ENCODE measurements at places on chromosomes 3 and 15.

- no peak for DNase-seq
These were observed 175.0 kb downstream of the PDZRN3 start for GRCh38 chr3:73449774-73450173.

DNA sequence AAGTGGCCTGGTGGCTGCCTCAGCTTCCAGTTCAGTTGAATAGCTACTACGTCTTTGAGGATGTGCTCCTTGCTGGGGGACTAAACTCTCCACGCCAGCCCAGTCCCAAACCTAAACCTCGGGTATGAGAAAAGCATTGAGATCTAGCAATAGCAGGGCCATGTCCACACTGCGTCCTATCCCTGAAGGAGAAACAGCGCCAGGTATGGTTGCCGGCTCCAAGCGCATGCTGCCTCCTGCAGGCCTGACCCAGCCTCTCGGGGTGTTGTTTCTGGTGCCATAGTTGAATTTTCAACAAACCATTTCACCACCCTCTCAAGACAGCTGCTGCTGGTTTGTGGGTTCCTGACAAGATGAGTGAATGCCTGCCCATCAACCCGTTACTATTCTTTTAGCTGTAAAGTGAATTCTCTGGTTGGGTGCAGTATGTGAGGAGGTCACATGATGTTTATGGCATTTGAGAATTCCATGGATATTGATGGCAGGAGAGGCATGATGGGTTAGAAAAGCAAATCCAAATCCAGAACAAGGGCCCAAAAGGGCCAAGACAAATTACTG lies 13.0 kb upstream of the SLC28A1 start:
- no peak for DNase-seq

DNA sequence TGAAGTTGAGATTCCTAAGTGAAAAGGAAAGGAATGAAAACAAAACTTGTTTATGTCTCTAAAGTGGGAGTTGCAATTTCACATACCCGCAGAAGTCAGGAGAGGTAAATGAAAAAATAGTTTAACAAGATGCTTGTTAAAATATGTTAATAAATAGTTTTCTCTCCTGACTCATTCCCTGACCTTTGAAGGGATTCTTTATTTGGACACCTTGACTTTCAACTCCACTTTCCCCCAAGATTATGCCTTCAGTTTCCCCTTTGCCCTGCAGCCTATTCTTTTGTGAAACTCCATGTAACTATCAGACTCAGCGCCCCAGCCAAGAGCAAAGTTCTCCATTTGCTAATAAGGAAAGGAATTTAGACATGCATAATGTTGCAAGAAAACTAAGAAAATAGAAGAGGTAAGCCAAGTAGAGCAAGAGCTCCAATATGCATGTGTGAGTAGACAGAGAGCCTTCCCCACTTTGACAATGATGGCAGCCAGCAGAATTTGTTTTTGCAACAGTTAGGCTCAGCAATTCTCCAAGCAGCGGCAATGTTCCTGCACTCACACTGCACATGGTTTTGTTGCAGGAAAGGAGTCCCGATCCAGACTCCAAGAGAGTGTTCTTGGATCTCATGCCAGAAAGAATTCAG lies 61.2 kb downstream of the CD200 start:
- DNase-seq = no peak

GRCh38 chr15:92960996-92961681 lies 61.0 kb downstream of the CHD2 start:
- no peak for DNase-seq

- no peak for DNase-seq
These were observed 524.7 kb upstream of the ZNF717 start for GRCh38 chr3:76310089-76310488.

DNA sequence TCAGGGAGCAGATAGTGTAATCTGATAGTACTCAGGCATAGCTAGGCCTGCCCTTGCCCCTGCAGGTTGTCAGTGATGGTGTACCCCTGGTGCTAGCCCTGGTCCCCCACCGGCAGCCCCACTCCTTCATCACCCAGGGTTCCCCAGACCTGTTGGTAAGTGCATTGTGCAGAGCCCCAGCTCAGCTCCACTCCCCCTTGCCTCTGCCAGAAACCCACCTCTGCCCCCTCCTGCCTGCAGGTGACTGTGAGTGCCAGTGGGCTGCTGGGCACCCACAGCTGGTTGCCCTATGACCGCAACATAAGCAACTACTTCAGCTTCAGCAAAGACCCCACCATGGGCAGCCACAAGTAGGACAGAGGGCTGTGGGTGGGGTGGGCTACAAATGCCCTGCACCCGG lies 27.5 kb downstream of the NBEAL2 start:
- no peak for DNase-seq

DNA sequence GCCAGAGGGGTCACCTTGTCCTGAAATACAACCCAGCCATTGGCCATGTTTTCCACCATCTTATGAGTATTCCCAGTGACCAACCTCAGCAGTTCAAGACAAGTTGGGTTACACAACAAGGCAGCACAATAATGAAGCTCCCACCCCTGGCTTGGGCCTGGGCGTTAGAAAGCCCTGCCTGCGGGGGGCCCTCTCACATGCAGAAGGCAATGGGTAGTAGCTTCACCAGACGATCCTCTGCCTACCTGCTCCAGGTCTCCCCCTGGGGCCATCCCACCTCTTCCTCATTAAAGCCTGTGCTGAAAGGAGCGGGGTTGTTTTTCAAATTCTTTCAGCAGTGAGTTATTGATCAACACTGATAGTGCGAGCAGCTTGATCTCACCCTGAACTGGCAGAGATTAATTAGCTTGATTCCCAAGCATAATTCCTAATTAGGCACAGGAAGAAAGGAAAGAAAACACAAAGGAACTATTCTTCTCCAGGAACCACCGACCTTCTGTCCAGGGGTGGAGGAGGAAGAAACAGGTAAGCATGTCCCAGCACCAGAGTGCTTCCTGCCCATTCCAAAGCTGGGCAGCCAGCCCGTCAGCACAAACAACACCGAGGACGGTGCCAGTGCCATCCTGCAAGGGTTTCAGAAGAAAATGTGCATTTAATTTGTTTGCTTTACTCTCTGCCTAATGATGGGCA lies 79.7 kb upstream of the CGNL1 start:
- DNase-seq = no peak

DNA sequence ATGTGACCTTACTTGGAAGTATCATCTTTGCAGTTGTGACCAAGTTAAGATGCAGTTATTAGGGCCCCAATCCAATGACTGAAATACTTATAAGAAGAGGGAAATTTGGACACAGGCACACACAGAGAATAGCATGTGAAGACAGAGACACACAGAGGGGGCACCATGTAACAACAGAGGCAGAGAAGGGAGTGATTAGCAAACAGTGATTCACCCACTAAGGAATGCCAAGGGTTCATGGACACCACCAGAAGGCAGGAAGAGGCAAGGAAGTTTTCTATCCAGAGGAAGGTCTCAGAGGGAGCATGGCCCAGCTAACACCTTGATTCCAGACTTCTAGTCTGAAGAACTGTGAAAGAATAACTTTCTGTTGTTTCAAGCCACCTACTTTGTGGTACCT lies 25.0 kb downstream of the SIDT1 start:
- no peak for DNase-seq

- DNase-seq = no peak
These were observed 263.7 kb upstream of the THBS1 start for GRCh38 chr15:39317225-39317624.

- no peak for DNase-seq
These were observed 68.0 kb downstream of the FBN1 start for GRCh38 chr15:48577469-48577868.

- DNase-seq = no peak
These were observed 27.1 kb downstream of the IP6K1 start for GRCh38 chr3:49759226-49759625.

GRCh38 chr15:48939648-48940047 lies 24.1 kb downstream of the SHC4 start:
- DNase-seq = no peak

GRCh38 chr3:172282850-172283249 lies 165.4 kb downstream of the GHSR start:
- no peak for DNase-seq

- DNase-seq = no peak
These were observed 1161.0 kb downstream of the ROBO1 start for GRCh38 chr3:78606756-78607155.

GRCh38 chr3:155110996-155111901 lies 31.1 kb downstream of the MME start:
- no peak for DNase-seq

DNA sequence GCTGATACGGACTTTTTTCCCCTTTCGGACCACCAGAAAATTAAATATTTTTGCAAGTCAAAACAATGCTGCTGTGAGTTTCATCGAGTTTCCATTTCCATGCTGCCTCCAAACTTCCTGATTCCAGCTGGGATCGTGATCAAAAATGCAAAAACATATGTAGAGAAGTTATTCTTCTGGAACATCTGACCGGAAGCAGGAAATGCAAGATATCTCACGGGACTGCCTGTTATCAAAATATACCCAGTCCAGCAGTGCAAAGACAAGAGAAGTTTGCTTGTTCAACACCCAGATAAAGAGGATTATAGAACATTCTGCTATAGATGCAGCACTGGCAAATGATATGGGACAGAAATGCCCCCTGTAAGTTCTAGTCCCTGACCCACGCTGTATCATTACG lies 726.7 kb upstream of the NR2F2 start:
- no peak for DNase-seq

- DNase-seq = no peak
These were observed 115.5 kb downstream of the NFKBIZ start for GRCh38 chr3:101964861-101965260.

Data from stimulated activated naive CD4-positive, alpha-beta T cell (primary cell).